Natural killer cell (primary cell): ENCODE measurements at places on chromosomes 12 and 14. TPM values are rescaled to one million over a fixed set of nuclear protein-coding genes. Genes with fewer than 3 reads are reported as not detected.

The TAMALIN gene
- total RNA-seq: 403 TPM

The GPR65 gene
- total RNA-seq: 47.4 TPM

The TMCC3 gene
- 29.3 TPM for total RNA-seq

The HHIPL1 gene
- not detected for total RNA-seq

The GALC gene
- total RNA-seq: 78.2 TPM

The LIN52 gene
- total RNA-seq: 15.0 TPM

The BEGAIN gene
- total RNA-seq: 0.11 TPM

The BTBD7 gene
- 32.6 TPM for total RNA-seq

The KRT6B gene
- total RNA-seq: not detected

The RNASE7 gene
- total RNA-seq: not detected

The GDF3 gene
- not detected for total RNA-seq

The TTC6 gene
- total RNA-seq: not detected

The KRT79 gene
- total RNA-seq: 0.18 TPM

The FBLN5 gene
- 0.56 TPM for total RNA-seq

The HSPB8 gene
- total RNA-seq: not detected

The RASAL1 gene
- total RNA-seq: not detected

The VWF gene
- 0.71 TPM for total RNA-seq

The MVK gene
- 16.2 TPM for total RNA-seq

The MAP3K9 gene
- total RNA-seq: 7.9 TPM

The BAZ1A gene
- total RNA-seq: 54.6 TPM

The CCDC177 gene
- not detected for total RNA-seq

The RHOJ gene
- total RNA-seq: not detected
